ENCODE measurements at places on chromosomes 11 and 22. TPM values are rescaled to one million over a fixed set of nuclear protein-coding genes. Genes with fewer than 3 reads are reported as not detected.
A peak's percentile ranks its signal among the peaks of the same experiment; 100 is the strongest.

- DNase-seq, result no peak
Measured at GRCh38 chr11:119339589-119340334, 921 bp downstream of the C1QTNF5 start.

The OTOG gene
- not detected for total RNA-seq

The RIMBP3C gene
- total RNA-seq, result 0.50 TPM

- no peak for DNase-seq
Measured at GRCh38 chr22:50012211-50013181, at the start of gene IL17REL. Gene IL17REL, minus strand, starts transcription at chr22:50012765. Its CDS starts 119 bp downstream, at chr22:50012646.

The C22orf31 gene
- total RNA-seq, result not detected

DNA sequence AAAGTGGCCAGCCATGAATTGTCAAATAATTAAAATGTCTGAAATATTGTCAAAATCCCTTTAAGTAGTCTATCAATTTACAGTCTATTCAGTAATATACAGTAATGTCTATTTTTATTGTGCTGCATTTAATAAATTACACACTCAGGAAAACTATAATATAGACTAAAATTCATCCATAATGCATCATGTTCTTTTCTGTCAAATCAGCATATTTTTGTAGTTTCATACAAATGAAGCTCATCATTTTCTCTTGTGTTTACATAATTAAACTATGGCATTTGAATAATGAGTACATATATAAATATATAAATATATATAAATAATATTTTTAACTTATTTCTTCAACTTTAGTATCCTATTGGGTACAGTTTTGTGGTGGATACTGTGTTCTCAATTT is 868.7 kb upstream of the CHORDC1 start:
- no peak for DNase-seq

The NXPE4 gene
- not detected for total RNA-seq

The SEZ6L gene
- not detected for total RNA-seq

- DNase-seq, result no peak
Measured at GRCh38 chr11:269146-269890, 8.9 kb upstream of the NLRP6 start.

The OR8G1 gene
- total RNA-seq, result not detected

The ELMOD1 gene
- 0.05 TPM for total RNA-seq

DNA sequence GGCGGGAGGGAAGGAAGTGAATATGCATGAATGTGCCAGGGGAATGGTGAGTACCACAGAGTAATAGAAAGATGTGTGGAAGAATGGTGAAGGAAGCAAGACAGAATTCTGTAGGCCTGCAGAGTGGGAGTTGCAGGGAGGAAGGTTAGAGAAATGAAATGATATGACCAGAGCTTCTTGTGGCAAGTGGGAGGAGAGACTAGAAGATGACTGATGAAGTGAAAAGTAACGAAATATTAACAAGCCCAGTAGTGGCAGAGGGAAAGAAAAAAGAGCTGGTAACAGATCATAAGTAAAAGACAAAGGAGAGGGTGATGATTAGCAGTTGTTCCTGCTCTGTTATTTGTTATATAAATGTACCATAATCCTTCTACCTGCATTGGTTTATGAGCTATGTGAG is 1.0 kb upstream of the ALKBH8 start:
- no peak for DNase-seq

DNA sequence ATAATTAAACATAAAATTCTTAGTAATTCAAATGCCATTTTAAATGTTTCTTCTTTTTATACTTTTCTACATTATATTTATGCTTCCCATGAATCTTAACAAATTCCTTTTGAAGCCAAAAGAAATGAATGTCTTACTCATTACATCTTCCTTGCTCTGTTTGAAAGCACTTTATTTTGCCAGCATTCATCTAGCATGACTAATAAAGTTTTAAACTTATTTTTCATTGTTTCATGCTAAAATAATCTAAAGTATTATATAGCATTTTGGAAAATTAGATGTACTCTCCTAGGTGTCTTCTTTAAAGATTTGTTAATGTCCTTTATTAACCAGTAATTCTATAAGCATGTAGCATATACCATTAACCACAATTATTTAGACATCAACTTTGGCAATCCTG is 9.7 kb upstream of the PIWIL4 start:
- no peak for DNase-seq

- DNase-seq, result no peak
Measured at GRCh38 chr11:129739339-129739738, 76.3 kb upstream of the TMEM45B start.

The VWCE gene
- total RNA-seq, result 0.05 TPM

The KRTAP5-2 gene
- total RNA-seq, result not detected

DNA sequence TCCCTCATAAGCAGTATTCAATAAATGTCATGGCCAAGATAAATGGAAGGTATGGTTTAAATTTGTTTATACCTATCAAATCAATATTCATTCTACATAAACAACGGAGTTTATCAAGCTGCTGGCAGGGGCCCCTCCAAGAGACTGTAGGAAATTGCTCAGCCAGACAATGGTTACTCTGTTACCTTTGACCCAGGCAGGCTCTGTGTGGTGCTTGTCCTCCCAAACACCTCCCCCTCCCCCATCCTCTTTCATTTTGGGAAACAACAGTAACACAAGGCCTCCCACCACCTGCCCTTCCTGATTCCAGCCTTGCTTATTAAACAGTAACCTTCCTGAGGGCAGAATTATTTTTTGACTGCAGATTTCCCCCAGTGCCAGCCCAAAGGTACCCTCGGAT is 10.5 kb upstream of the ZBTB16 start:
- no peak for DNase-seq

The DNAJB7 gene
- total RNA-seq, result not detected

The PYGM gene
- total RNA-seq, result not detected

DNA sequence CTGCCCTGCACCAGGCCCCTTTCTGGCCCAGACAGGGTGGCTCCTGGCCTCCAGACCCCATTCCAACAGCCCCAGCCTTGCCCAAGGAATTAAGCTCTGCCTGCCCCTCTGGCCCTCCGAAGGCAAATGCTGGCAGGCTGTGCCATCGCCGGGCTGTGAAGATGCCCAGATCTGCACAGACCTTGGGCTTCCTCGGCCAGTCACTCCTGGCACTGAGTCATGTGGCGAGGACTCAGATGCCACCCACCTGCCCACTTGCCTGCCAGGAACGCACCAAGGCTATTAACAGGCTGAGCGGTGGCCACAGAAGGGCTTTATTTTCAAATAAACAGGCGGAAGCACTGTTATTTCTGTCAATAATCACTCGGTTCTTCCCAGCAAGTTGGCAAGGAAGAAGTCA is 50.3 kb upstream of the TTLL12 start:
- no peak for DNase-seq

The KRTAP5-8 gene
- total RNA-seq, result not detected

GRCh38 chr22:48520884-48521588 is 1306.6 kb downstream of the BRD1 start:
- peak; percentile 29 for DNase-seq

The TSPAN32 gene
- 13.3 TPM for total RNA-seq

The PANX3 gene
- not detected for total RNA-seq

GRCh38 chr22:30221121-30221992 is 25.2 kb downstream of the LIF start:
- DNase-seq, result no peak

DNA sequence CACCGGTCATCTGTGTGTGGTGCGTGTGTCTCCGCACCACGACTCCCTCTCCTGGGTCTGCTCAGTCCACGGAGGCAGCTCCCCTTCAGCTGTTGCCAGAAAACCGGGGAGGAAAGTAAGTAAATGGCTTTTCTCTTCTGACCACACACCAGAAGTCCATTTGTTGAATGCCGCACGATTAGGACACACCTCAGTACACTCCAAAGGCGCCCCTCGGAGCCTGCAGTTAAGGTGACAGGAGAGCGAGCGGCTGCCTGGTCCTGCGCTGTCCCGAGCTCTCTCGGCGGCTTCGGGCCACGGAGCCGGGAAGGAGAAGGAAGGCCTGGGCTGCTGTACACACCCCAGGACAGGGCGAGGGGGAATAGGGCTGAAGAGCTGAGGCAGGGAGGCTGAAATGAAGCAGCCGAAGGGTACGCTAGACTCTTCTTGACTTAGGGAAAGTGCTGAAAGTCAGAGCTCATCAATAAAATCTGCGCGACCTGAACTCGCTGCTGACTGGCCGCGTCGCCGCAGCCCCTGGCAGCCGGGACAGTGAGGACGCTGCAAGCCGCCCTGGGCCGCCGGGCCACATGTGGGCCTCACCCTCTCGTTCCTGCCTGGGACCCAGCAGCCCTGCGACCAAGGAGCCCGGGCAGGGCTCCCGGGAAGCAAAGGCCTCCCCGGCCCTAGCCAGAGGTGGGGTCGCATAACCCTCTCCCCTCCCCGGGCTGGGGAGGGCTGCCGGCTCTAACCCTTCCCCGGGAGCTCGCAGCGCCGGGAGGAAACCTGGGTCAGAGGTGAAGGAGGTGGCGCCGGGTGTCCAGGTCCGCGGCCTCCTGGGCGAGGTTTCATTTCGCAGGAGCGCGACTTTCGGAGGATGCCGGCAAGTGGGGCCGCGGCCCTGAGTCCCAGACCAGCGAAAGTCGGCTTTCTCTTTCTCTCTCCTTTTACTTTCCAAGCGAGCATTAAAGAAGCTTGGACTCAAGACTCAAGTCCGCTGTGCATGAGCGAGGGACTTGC is 1.6 kb upstream of the PAX6 start:
- DNase-seq, result no peak

The TRPM5 gene
- not detected for total RNA-seq

DNA sequence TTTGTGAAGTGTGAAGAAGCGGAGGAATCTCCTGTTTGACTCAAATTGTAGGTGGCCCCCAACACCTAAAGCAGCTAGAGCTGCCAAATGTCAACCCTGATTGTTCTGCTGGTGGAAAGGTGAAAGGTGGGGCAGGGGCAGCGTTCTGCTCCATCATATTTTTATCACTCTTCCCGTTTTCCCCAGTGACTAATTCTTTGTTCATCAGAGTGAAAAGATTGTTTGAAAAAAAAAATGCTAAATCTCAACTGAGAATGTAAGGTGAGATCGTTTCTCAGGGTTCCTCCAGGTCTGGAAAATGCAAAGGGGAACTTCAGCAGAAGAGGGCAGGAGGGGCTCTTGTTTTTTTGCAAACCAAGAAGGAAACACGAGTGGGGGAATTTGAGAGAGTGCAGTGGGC is 137.7 kb downstream of the MN1 start:
- DNase-seq, result peak; percentile 22

DNA sequence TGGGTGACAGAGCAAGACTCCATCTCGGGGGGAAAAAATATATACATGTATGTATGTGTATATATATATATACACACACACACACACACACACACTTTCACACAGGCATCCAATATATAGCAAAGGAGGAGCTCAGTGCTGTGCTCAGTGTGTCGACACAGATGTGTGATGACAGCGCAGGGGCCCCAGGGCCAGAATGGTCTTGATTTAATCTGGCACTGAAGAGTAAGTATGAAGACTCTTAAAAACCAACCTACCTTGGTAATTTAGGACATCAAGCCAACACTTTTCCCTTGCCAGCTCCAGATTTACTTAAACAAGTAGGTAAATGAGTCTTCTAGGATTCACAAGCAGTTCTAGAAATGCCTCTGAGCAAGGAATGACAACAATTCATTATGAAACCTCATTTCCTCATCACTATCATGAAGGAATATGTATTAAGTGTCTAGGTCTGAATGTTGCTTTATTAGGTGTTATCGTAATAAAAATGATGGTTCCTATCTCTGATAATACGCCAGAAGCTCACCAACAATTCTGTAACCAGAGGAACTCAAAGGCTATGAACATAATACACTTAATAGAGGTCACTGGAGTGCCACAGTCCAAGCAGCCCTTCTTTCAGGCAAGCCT is 71.5 kb downstream of the SGSM3 start:
- DNase-seq, result no peak

- DNase-seq, result no peak
Measured at GRCh38 chr11:102208835-102209234, 98.6 kb downstream of the YAP1 start.

The C22orf42 gene
- not detected for total RNA-seq

GRCh38 chr11:57406337-57406904 is 16.0 kb upstream of the PRG2 start:
- DNase-seq, result peak; percentile 72

DNA sequence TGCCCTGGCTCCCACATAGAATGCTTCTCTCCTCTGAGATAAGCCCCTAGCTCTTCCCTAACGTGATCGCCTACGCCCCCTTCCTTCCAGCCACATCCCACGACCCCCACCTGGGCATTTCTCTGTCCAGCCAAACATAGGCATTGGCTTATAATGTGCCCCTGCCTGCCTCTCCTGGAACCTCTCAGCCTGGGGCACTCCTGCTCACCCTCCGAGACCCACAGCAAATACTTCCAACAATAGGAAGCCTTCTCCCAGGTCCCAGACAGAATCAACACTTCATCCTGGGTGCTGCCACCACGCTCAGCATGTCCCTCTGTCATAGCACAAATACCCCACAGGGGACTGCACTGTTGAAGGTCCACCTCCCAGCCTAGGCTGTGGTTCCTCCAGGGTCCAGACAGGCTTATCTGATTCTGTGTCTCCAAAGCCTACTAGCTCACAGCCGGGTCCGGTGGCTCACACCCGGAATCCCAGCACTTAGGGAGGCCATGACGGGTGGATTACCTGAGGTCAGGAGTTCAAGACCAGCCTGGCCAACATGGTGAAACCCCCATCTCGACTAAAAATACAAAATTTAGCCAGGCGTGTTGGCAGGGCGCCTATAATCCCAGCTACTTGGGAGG is 24.2 kb upstream of the TMPRSS4 start:
- DNase-seq, result no peak

- no peak for DNase-seq
Measured at GRCh38 chr22:21842946-21843345, 24.5 kb downstream of the MAPK1 start.

DNA sequence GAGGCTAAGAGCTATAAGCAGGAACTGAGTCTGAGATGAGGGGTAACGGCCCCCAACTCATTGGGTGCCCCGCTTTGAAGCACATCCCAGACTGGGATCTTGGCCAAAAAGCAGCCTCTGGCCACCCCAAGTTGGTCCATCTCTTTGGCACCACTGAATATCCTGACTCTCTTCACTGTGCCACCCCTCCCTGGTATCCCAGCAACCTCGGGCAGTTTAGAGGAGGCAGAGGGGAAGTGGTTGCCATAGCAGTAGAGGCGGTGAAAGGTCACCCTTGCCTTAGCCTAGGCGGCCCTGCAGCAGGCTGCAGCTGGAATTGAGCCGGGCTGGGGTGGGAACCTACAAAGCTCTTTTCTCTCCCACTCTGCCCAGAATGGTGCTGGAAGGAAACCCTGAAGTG is 1.1 kb downstream of the PELI3 start:
- no peak for DNase-seq

GRCh38 chr11:127070808-127071207 is 70.2 kb upstream of the KIRREL3 start:
- DNase-seq, result no peak

DNA sequence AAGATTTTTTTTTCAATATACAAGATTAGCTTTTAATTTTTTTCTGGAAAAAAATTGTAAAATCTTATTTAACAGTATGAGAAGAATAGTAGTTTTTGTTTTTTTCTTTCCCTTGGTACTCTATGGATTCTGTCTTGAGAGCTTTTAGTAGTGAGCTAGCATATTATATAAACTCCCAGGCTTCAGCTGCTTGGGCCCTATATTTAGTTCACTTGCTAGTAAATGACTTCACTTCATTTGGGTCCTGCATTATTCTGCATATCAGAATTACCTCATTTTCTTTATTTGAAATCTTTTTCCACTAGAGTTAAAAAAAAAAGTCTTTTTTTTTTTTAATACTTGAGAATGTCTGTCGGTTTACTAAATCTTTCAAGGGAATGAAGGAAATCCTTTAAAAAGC is 33.1 kb downstream of the HIPK3 start:
- DNase-seq, result no peak

The CARD10 gene
- 20.4 TPM for total RNA-seq

The SLC22A6 gene
- total RNA-seq, result not detected

All from A172 (cell line).